Calu3 (cell line): ENCODE measurements at places on chromosomes 12 and 14. TPM values are rescaled to one million over a fixed set of nuclear protein-coding genes. Genes with fewer than 3 reads are reported as not detected.

DNA sequence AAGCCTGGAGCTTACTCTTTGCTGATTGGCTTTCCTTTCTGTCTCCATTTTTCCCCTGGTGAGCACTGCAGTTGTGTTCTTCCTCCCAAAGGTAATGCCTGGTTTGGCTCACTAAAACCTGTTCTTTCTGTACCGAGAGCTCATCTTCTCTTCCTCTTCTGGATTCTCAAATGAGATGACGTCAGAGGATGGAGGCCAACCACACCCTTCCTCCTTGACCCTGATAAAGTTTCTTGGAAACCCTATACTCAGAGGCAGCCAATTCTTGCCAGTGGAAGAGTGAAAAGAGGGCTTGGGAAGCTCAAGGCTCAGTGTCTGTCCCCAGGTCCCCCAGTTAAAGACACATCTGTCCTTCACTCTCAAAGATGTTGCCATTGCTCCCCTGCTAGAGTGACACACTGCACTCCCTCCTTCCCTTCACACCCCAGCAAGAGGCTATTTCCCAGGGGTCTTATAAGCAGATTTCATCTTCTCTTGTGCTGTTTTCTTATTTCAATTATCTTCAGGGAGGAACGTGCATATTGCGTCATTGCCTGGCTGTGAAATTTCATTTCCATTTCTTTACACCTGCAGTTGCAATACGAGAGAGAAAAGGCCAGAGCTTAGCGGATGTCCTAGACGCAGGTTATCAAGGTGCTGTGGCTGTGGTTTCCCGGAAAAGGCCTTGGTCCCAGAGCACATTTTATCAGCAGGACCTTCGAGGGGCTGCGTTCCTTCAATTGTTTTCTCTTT lies 27.3 kb downstream of the NTF3 start:
- H3K27ac ChIP-seq, result no peak overlapping the region
- H3K4me3 ChIP-seq, result no peak overlapping the region
- H3K36me3 ChIP-seq, result no peaks in the 10 kb centered on the region
- no peaks in the 10 kb centered on the region for H3K4me1 ChIP-seq

GRCh38 chr14:31746326-31746725 lies 185.1 kb downstream of the NUBPL start:
- H3K27ac ChIP-seq, result no peak overlapping the region
- DNase-seq, result no peak
- no peaks in the 10 kb centered on the region for H3K27me3 ChIP-seq
- no peaks in the 10 kb centered on the region for H3K36me3 ChIP-seq
- H3K4me1 ChIP-seq, result no peaks in the 10 kb centered on the region

DNA sequence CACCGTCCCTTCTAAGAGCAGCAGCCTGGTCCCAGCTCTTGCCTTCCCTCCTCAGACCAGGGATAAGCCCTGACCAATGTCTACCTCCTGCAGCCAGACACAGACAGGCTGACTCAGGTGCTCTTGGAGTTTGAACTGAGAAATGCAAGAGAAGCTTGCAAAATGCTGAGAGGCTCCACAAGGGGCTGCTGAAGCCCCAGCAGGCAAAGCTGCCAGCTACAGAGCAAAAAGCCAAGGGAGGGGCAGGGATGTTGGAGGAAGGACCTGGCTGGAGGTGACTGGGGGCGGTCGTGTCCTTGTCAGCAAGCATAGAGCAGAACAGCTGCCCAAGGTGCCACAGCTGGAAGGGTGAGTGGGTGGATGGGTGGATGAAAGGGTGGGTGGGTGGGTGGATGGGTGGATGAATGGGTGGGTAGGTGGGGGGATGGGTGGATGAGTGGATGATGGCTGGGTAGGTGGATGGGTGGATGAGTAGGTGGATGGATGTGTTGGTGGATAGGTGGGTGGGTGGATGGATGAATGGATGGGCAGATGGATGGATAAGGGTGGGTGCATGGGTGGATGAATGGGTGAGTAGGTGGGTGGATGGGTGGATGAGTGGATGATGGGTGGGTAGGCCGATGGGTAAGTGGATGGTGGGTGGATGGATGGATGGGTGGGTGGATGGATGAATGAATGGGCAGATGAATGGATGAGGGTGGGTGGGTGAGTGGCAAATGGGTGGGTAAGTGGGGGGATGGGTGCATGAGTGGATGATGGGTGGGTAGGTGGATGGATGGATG lies 4.0 kb upstream of the INF2 start:
- H3K36me3 ChIP-seq, result peaks cover 53% of the 10 kb centered on the region
- H3K27me3 ChIP-seq, result no peaks in the 10 kb centered on the region
- no peak overlapping the region for H3K27ac ChIP-seq

DNA sequence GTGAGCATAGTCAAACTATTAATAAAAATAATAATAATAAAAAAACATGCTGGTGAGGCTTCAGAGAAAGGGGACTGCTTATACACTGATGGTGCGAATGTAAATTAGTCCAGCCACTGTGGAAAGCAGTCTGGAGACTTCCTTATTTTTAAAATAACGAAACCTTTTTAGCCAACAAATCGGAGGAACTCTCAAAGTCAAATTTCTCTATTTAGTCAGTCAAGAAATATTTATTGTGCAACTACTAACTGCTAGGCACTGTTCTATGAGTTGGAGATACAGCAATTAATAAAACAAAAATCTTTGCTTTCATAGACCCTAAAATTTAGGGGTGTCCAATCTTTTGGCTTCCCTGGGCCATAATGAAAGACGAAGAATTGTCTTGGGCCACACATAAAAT lies 10.8 kb downstream of the TAOK3 start:
- no peak overlapping the region for H3K27ac ChIP-seq
- H3K36me3 ChIP-seq, result peaks cover 23% of the 10 kb centered on the region
- no peaks in the 10 kb centered on the region for H3K27me3 ChIP-seq
- H3K4me1 ChIP-seq, result peaks cover 11% of the 10 kb centered on the region
- no peak for DNase-seq
- H3K4me3 ChIP-seq, result no peak overlapping the region

Gene SGPP1
- total RNA-seq, result 26.2 and 27.0 TPM in 2 replicates

DNA sequence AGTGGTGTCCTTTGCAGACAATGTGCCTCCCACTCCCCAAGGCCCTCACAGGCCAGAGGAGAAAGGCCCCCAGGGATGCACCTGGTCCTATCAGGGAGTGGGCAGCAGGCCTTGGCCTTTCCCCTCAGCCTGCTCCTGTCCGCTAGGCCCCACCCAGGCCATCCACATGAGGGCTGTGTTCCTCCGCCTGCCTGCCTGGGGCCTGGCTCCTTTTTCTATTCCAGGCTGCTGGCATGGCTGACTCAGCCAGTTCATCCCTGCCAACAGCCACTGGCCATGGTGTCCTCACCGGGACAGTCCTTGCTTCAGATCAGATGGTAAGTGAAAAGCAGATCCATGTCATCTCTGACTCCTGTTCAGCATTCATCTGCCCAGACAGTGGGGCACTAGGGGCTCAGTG lies 13.4 kb downstream of the ISM2 start:
- no peak overlapping the region for H3K4me3 ChIP-seq
- H3K4me1 ChIP-seq, result no peaks in the 10 kb centered on the region
- no peak for DNase-seq
- peaks cover 13% of the 10 kb centered on the region for H3K27me3 ChIP-seq
- H3K27ac ChIP-seq, result no peak overlapping the region
- no peaks in the 10 kb centered on the region for H3K36me3 ChIP-seq

Gene RBM19
- total RNA-seq, result 47.2 and 47.8 TPM in 2 replicates
